Subcutaneous adipose tissue (tissue), 4 donors: ENCODE measurements at places on chromosomes 2 and 18. TPM values are rescaled to one million over a fixed set of nuclear protein-coding genes. Genes with fewer than 3 reads are reported as not detected.

The POMC gene
- 4.6 TPM for total RNA-seq

The SCYGR7 gene
- total RNA-seq: not detected

The RTP5 gene
- total RNA-seq: 0.33 TPM

The UGT1A4 gene
- total RNA-seq: not detected
